Hippocampal formation (tissue), 2 donors: ENCODE measurements at places on chromosomes 2 and 18.

DNA sequence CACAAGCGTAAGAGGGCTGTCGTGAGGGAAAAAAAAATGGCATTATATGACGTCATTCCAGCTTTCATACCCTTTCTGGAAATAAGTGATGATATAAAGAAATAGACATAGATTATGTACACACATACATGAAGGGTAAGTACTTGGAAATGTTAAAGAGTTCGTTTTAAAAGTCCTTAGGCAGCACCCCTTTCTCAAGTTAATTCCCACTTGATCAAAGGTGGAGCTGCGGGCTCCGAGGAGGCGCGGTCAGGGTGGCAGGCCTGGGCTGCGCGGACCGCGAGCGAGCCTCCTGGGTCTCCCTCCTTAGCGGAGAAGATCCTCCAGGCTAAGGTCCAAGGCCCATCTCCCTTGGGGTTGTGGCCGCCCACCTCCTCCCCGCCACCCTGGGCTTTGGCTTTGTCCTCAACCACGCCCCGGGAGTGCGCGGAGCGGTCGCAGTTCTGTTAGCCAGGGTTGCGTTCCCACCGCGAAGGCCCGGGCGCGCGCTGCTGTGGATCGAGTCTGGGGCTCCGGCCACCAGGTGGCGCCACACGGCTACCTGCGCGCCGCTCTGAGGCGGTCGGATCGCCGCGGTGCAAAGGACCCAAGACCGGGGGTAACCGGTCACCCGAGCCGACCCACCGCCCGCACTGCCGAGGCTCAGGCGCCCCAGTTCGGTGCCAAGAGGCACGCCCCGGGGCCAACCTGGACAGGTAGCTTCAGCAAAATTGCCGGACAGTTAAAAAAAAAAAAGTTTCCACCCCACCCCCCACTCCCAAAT lies 66.8 kb downstream of the HNRNPLL start:
- no peak for DNase-seq

DNA sequence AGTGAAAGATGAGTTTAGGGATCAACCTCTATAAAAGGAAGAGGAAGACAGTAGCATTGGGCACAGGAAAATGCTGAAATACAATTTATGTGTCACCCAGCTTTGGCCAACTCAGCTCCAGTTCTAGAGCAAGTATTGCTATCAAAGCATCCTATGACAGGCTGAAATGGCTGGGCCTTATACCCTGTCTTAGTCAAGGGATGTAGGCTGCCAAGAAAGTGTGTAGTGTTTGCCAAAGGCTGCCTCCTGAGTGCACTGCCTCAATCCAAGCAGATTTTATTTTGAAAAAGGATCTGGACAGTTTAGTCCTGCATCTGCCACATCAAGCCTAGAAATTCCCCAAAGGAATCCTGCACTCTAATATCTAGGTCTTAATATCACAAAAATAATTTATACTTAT lies 359.9 kb upstream of the ZC3H15 start:
- DNase-seq = no peak

DNA sequence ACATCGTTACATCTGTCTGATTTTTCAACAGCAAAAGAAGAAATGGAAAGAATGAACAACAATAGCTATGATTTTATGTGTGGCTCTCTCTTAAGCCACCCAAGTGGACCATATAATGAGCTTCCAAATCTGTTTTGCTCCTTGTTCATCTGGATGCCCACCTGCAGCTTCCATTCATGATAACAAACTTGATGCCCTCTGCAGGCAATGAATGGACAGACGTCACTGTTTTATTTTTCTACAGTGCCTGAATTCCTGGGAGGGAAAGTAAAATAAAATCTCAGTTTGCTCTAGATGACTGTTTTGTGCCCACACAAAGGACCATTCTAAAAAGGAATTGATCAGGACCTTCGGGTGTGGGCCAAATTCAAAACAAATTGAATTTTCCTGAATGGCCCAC lies 5.0 kb downstream of the MREG start:
- no peak for DNase-seq

GRCh38 chr2:186515376-186515775 lies 29.3 kb downstream of the ZC3H15 start:
- DNase-seq = no peak

- DNase-seq = peak; percentile 87
Observed at GRCh38 chr2:210577263-210578071, 21.1 kb downstream of the CPS1 start.

- no peak for DNase-seq
Observed at GRCh38 chr2:122528958-122529705, 773.7 kb downstream of the TSN start.

GRCh38 chr18:3713708-3714107 lies 263.7 kb downstream of the TGIF1 start:
- DNase-seq = no peak

- DNase-seq = no peak
Observed at GRCh38 chr2:7449298-7449697, 532.1 kb downstream of the RNF144A start.

- no peak for DNase-seq
Observed at GRCh38 chr2:43443282-43443681, 152.6 kb downstream of the THADA start.

- DNase-seq = no peak
Observed at GRCh38 chr18:55376387-55376786, 211.6 kb downstream of the TCF4 start.

DNA sequence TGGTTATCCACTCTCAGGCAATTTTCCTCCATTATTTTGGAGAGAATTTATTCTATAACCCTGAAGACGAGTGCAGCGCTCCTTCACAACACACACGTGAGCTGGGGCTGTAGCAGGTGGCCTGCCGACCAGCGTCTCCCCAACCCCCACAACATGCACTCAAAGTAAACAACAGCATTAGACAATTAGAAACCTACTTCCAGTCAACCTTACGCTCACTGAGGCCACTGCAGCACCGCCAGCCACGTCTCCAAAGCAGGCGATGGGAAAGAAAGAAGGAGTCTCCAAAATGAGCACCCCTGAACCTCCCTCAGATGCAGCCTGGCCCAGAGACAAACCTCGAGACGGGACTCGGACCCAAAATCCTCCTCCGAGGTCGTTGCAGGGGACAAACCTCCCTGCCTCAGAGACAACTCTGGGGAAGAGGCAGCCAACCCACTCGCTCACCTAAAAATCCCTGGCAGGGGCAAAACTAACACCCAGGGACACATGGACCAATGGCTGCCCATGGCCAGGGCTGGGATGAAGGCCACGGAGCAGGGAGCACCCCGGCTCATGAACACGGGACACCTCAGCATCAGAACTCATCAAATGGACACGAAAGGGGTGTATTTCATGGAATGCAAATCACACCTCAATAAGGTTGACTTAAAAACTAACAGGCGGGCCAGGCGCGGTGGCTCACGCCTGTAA lies 2.6 kb downstream of the SLC66A2 start:
- DNase-seq = no peak

GRCh38 chr2:217085543-217085942 lies 225.7 kb upstream of the TNP1 start:
- no peak for DNase-seq

DNA sequence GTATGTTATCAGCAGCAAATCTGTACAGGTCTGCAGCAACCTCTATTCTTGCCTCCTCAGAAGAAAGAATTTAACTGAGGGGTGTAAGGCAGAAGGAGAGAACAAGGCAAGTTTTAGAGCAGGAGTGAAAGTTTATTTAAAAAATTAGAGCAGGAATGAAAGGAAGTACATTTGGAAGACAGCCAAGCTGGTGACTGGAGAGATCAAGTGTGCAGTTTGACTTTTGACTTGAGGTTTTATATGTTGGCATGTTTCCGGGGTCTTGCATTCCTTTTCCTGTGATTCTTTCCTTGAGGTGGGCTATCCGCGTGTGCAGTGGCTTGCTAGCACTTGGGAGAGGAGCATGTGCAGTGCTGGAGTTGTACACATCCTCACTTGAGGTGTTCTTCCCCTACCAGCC lies 16.5 kb upstream of the CERS6 start:
- no peak for DNase-seq

DNA sequence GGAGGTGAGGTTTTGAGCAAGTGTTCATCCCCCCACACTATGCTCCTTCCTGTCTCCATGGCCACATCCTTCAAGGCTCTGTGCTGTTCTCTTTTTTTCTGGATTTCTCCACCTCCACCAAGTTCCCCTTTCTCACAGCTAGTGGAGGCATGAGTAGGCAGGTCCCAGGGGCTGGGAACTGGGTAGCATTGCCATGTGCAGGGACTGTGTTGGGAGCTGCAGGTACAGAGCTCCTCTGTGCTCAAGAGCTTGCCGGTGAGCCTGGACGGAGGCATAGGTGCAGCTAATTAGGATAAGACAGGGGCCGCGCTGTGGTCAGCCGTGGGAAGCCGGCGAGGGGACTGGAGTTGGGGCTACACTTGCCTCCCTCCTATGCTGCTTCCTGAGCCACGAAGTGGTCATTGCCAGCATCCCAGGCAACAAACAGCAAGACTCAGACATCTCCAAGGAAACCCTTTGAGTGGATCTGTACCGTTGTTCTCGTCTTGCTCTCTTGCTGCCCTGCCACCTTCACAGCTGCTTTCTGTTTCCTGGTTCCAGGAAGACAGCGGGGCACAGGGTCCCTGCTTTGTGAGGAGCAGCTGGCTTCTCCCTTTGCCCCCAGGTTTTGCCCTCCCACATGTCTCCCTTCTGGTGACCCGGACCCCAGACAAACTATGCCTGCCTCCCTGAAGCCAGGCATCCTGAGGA lies 36.9 kb downstream of the ATOH8 start:
- DNase-seq = no peak

DNA sequence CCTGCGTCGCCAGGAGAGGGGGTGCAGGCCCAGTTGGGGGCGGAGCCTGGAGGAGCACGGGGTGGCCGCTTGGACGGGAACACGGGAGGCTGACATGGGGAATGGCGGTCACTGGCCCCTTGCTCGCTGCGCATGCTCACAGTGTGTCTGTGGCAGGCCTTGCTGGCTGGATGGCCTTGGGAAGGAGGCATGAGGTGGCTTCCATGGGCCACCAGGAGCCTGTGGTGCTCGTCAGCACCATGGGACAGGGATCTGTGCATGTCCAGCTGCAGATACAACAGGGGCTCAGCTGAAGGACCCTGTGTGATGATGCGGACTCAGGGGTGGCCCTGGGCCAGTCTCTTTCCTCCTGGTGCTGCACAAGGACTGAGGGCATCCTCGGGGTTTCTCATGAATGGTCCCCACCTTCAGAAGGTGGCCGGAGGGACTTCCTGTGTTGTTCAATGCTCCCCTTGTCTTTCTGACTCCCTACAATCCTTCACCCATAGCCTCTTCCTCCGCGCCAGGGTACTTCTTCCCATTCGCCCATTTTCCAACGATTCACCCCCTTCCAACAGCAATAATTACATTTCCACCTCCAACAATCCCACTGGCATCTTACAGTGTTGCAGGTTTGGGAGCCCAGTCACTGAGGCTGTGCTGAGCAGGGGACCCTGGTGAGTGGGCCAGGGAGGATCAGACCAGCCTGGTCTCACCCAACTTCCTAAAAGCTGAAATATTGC lies 3.4 kb upstream of the SP140L start:
- DNase-seq = no peak

DNA sequence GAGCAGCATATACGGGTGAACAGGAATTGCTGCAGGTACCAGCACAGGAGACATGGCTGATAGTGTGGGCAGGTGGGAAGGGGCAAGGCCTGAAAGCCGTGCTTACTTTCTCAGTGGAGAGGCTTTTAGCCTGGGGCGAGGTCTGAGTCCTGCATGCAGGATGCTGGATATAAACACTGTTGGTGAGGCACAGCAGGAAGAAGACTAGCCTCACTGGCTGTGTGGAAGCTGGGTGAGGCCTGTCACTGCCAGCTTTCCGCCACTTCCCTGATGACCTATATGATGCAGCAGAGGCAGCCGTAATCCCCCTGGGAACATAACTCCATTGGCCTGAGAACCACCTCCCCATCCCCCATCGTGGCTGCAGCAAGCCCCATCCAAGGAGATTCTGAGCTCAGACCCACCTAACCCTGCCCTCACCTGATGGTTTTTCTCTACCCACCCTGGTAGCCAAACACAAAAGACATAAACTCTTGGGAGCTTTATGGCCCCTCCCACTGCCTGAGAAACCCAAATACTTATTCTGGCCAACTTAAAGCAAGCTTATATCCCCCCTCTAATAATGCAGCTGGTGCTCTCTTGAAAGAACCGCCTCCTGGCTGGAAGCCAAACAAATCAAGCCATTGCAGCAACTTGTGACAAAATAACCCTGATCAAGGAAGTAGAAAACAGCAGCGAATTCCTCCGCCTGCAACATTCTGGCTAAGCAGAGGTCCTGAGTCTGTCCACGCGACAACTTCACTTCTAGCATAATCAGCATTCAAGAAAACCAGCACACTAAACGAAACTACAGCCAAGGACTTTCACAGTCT lies 54.6 kb upstream of the DSC1 start:
- no peak for DNase-seq

DNA sequence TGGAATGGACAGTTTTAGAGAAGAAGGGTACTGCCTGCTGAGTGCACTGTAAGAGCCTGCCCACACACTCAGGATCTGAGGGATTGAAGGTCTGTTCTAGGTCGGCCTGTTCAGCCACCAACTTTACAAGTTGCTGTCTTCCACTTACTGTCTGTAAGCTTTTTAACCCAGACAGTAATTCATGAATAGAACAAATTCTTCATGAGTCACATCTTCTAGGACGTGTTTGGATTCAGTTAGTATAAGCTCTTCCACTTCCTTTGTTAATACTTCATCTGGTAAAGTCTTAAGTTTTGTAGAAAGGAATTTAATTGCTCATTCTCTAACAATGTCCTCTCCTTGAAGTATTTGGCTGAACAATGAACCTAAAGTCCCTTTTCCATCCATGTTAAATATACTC lies 74.6 kb downstream of the PDE11A start:
- DNase-seq = no peak

DNA sequence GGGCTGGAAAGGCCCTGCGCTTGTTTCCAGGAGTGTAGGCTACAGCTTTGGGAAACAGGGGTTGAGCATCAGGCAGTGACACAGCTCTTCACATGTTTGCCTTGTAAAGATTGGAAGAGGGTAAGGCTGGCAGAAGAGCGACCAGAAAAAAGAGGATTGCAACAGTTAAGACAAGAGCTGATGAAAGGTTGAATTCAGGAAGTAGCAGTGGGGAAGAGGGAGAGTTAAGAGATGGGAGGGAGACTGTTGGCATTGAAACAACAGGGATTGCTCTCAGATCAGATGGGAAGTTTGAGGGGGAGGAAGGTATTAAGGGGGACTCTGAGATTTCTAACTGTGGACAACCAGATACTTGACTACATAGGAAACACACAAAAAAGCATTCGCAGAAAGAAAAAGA lies 96.9 kb downstream of the CTAGE1 start:
- DNase-seq = no peak

DNA sequence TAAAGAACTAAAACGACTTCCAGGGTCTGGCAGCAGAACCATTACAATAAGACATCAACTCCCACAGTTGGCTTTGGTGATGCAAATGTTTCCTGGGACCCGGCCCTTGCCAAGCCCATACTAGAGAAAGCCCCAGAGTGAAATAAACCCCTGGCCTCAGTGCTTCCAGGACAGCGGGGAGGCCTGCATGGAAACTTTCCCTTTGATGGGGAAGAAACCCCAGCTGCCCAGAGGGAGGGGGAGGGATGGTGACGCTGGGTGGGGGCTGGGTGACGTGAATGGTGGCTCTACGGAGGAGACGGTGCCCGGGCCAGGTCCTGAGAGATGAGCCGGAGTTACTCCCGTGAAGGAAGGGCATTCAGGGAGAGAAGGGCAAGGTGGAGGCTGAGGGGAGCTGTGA lies 27.5 kb downstream of the INHBB start:
- DNase-seq = no peak

GRCh38 chr2:30979822-30980245 lies 158.4 kb downstream of the GALNT14 start:
- DNase-seq = no peak

- DNase-seq = no peak
Observed at GRCh38 chr2:24191848-24192247, 17.0 kb downstream of the FAM228A start.

GRCh38 chr2:176161825-176162626 lies 4.9 kb downstream of the HOXD3 start:
- no peak for DNase-seq

GRCh38 chr18:64678048-64678447 lies 529.2 kb upstream of the LINC00305 start:
- DNase-seq = no peak
